ENCODE measurements at places on chromosomes 13 and 19.
A peak's percentile ranks its signal among the peaks of the same experiment; 100 is the strongest.

DNA sequence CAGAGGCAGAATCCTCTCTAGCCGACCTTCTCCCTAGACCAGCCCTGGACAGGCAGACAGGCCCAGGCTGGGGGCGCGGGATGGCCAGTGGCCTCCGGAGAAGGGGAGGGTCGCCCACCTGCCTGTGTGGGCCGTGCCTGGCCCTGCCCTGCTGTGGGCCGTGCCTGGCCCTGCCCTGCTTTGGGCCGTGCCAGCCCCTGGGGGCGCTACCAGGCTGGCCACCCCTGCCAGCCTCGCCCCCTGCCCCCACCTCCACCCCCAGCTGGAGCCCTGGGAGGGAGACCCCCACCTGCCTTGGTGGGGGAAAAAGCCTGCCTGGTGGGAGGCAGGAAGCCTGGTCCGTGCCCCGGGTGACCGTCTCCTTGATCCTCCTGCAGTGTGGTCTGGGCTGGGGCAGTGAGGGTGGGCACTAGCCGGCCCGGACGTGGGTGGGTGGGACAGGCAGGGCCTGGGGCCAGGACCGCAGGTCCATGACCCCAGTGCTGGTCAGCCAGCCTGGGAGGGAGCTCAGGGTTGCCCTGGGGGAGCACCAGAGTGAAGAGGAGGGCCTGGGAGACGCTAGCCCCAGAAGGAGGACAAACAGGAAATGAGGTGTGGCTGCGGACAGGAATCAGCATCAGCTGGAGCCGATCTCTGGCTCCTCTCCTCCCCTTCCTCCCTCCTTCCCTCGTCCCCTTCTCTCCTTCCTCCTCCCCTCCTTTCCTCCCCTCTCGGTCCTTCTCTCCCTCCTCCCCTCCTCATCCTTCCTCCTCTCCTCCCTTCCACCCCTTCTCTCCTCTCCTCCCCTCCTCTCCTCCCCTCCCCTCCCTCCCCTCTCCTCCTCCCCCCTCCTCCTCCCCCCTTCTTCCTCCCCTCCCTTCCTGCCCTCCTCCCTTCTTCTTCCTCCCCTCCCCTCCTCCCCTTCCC is 5.1 kb upstream of the MKNK2 start:
- peak; percentile 82 for DNase-seq

- no peak for DNase-seq
Observed at GRCh38 chr13:79935121-79935520, 405.8 kb downstream of the SPRY2 start.

GRCh38 chr19:41294393-41294792 is 15.6 kb upstream of the CCDC97 start:
- no peak for DNase-seq

DNA sequence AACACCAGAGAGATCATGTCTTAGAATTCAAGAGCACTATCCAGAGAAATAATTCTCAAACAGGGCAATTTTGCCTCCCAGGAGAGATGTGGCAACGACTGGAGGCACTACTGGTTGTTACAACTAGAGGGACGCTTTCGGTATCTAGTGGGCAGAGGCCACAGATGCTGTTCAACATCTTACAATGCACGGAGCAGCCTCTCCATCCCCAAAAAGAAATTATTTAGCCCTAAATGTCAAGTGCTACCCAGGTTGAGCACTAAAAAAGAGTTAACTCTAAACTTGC is 78.6 kb downstream of the ABCC4 start:
- DNase-seq: no peak

GRCh38 chr13:75357576-75358289 is 124.2 kb downstream of the TBC1D4 start:
- DNase-seq: no peak

DNA sequence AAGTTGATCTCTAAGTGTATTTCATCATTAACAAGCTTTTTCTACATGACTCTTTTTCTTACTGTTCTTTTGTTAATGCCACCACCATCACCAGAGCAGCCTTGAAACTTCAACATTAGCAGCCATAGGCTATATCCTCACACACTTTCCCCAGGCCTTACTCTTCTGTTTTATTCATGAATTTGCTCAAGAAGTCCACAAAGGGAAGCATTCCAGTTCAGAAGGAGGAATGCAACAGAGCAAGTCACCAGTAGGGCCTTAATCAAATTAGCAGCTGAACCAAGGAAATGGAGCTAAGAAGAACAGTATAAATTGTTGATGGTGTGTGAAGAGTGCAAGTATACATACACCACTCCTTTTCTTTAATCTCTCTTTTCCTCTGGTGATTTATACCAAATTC is 223.1 kb downstream of the NBEA start:
- no peak for DNase-seq

GRCh38 chr19:51093101-51093500 is 10.4 kb upstream of the KLK14 start:
- DNase-seq: no peak

GRCh38 chr19:15507068-15508034 is 974 bp upstream of the CYP4F22 start:
- no peak for DNase-seq

GRCh38 chr19:34881982-34882381 is 44.7 kb upstream of the ZNF30 start:
- no peak for DNase-seq

GRCh38 chr13:31452525-31452924 is 252.8 kb downstream of the B3GLCT start:
- DNase-seq: no peak

DNA sequence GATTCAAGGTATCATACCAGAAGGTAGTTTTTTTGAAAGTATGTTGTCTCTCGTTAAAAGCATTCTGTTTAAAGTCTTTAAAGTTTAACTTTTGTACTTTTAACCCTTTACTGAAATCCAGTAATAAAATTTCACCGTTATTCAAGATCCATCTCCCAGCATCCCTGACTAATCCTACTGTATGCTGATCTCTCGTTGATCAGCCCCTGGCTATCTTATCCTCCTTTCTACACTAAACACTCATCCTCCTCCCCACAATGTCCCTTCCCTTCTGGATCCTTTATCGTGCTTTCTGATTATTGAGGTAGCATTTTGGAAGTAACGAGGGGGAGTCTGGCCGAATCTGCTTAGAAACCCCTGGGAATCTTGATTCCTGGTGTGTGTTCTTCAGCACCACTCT is 1.3 kb downstream of the TPP2 start:
- DNase-seq: no peak

GRCh38 chr13:47109028-47109427 is 212.2 kb upstream of the HTR2A start:
- no peak for DNase-seq

DNA sequence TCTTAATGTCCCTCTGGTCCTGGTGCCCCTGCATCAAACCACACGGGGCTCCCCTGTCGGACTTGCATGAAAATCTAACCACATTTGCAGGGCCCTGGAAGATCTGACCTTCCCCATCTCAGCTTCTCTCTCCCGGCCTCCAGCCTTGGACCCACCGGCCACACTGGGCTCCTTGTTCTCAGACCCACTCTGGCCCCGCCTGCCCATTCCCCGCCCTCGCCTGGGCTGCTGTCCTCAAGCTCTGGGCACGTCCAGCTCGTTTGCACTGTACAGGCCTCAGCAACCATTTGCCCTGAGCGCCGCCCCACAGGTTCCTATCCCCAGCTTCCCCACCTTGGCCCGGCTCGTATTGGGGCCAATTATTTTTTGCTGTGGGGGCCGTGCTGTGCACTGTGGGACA is 10.5 kb downstream of the MYO9B start:
- no peak for DNase-seq

GRCh38 chr19:51341976-51342580 is at the start of gene VSIG10L:
Gene VSIG10L (minus strand): TSS chr19:51342139. CDS start chr19:51342124, 15 bp downstream.
- DNase-seq: no peak

- DNase-seq: no peak
Observed at GRCh38 chr19:30079200-30079599, 137.2 kb downstream of the URI1 start.

- DNase-seq: no peak
Observed at GRCh38 chr13:38415233-38415632, 65.6 kb downstream of the UFM1 start.

DNA sequence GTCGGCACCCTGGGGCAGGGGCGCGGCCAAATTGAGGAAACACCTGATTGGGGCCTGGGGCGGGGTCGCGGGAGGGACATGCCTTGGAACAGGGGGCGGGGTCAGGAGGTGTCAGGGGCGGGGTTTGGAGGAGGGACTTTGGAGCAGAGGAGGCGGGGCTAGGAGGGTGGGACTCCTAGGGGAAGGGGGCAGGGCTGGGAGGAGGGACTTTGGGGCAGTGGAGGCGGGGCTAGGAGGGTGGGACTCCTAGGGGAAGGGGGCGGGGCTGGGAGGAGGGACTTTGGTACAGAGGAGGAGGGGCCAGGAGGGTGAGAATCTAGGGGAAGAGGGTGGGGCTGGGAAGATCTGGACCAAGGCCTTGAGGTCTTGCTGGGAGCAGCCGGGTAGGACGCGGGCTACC is 21.9 kb downstream of the GRIN2D start:
- DNase-seq: no peak

DNA sequence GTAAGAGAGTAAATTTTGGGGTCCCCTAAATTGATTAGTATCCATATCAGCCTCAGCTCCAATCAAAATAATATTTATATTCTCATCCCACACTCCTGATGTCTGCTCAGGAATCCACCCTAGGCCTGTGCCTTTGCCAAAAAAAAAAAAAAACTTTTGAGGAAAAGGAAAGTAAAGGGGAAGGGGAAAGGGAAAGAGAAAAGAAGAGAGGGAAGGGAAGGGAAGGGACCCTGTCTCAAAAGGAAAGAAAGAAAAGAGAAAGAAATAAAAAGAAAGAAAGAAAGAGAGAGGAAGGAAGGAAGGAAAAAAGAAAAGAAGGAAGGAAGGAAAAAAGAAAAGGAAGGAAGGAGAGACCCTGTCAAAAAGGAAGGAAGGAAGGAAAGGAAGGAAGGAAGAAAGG is 91.8 kb upstream of the CACNA1A start:
- no peak for DNase-seq

GRCh38 chr19:53467485-53468262 is at the start of gene ZNF813:
Gene ZNF813 (plus strand): TSS chr19:53467733. CDS start chr19:53483823, 16,090 bp downstream.
- peak; percentile 53 for DNase-seq

GRCh38 chr13:79803989-79804388 is 323.0 kb downstream of the NDFIP2 start:
- DNase-seq: no peak
